ENCODE measurements at places on chromosomes 2 and 18.

DNA sequence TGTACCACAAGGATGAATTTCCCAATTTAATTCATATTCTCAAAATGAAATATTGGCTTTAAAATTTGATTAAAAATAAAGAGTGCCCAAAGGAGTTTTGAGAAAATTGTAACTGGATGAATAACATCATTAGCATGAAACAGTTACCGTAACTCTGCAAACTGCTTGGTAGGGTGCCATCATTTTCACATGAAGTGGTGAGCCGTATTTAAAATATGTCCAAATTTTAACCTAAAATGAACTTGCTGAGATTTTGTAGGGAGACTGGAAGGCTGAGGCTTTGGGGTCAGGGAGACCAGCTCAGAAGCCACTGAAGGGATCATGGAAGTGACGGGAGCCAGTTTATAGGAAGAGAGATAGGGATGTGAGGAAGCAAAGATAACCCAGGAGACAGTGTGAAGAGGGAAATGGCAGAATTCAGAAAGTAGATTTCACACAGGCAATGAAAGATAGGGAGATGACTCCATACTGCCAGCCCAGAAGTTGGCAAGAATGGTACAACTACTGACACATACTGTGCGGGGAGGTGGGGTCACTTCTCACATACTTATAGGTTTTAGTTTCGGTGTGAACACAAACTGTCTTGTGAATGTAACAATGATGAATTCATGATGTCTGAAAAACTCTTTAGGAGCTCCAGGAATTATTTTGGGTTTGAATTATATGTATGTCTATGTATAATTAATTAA lies 53.8 kb downstream of the EFEMP1 start:
- no peak for DNase-seq

- DNase-seq = peak; percentile 79
Measured at GRCh38 chr2:88880441-88880953, 189.0 kb downstream of the RPIA start.

DNA sequence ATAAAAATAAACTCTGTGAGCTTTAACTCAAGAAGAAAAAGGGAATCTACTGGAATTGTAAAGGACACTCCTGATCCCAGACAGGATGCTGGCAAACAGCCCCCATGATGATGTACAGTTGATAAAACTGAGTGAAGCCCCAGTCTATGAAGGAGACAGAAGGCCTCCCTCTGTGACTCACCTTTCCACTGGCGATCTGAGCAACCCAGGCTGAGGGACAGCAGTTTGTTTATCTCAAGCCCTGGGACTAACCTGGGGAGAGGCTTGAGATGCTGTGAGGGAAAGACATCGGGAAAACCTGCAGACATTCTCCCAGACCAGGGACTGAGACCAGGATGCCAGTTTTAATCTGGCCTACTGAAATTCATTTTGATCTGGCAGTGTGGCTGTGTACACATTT lies 104.5 kb upstream of the CDH2 start:
- DNase-seq = no peak

DNA sequence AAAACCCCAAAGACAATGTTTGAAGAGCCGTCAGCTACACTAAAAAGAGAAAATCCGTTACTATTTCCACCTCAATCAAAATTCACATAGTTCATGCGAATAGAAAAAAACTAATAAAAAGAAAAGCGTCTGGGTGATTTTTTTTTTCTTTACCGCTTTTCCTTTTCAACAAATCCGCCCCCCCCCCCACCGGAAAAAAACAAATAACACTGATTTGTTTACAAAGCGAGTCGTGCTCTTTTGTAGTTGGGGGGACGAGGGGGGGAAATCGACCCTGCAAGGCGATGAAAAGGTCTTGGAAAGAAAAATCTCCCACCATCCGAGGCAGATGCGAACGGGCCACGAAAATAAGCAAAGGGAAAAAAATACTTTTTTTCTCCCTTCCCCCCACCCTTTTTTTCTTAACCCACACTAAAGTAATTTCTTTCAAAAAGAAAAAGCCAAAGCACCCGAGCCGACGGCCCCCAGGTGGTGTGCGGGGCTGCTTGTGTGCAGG lies 638 bp downstream of the ZNF521 start:
- DNase-seq = no peak

DNA sequence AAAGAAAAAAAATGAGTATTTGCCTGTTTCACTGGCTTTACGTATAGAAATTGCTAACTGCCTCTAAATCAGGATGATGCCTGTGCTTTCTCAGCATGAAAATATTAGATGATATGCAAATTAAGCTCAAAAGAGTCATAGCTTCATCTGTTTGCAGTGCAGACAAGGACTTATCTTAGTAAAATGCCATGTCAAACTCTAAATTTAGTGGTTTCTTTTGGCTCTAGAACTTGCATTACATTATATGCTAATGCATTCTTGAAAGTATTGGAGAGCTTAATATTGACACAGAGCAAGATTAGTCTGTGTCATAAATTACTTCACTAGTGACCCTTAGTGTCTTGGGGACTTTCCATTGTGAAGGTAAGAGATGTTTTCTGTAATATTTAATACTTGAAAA lies 1109.1 kb upstream of the NRXN1 start:
- no peak for DNase-seq

GRCh38 chr2:127347734-127348392 lies 39.9 kb downstream of the MAP3K2 start:
- no peak for DNase-seq

GRCh38 chr2:190860985-190861680 lies 19.5 kb upstream of the GLS start:
- no peak for DNase-seq

GRCh38 chr2:173045181-173045580 lies 30.5 kb upstream of the MAP3K20 start:
- no peak for DNase-seq

DNA sequence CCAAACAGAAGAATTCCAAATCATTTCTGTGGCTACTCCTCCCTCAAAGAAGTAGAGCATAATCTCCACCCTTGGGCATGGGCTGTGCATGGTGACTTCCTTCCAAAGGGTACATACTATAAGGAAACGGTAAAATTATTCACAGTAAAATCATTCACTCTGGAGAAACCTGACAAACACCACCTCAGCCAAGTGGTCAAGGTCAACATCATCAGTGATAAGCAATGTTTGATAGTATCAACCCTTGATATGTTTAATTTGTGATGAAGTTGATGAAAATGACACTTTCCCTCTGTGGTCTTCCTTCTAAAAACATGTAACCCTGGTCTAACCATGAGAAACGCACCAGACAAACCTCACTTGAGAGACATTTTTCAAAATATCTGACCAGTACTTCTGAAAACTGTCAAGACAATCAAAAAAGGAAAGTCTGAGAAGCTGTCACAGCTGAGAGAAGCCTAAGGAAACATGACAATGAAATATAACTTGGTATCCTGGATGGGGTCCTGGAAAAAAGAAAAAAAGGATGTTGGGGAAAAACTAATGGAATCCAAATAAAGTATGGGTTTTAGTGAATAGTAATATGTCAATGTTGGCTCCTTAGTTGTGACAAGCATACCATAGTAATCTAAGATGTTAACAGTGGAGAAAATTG lies 9.4 kb upstream of the TXNDC2 start:
- peak; percentile 22 for DNase-seq

- no peak for DNase-seq
Measured at GRCh38 chr18:63470751-63471150, 6.0 kb upstream of the SERPINB5 start.

DNA sequence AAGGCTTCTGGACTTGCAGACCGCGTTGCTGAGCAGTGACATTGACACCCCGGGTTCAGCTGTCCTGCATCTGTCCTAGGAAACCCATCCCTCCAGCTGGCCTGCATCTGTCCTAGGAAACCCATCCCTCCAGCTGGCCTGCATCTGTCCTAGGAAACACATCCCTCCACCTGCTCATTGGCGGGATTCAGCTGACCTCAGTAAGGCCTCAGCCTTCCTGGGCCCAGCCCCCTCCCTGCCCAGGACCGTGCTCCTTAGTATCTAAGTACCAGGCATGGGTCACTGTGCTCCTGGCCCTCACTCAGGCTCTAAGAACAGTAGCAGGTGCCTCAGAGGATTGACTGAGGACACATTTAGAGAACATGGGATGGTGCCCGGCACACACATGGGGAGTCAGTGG lies 1.2 kb downstream of the MLPH start:
- no peak for DNase-seq

- DNase-seq = no peak
Measured at GRCh38 chr18:60910534-60910933, 422.7 kb upstream of the CDH20 start.

- no peak for DNase-seq
Measured at GRCh38 chr2:220458051-220458450, 830.6 kb downstream of the SLC4A3 start.

DNA sequence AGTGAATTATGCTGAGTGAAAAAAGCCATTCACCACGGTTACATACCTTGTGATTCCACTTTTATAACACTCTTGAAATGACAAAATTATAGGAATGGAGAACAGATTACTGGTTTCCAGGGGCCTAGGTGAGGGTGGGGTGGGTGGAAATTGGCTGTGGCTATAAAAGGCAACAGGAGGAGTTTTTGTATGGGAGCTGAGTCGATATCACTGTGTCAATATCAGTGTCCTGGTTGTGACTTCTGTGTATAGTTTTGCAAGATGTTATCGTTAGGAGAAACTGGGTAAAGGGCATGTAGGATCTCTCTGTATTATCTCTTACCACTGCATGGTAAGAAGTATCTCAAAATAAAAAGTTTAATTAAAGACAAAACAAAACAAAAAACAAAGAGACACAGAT lies 84.3 kb downstream of the EDAR start:
- DNase-seq = no peak

GRCh38 chr2:20723543-20723942 lies 56.6 kb downstream of the GDF7 start:
- DNase-seq = no peak

GRCh38 chr18:45775241-45775676 lies 50.2 kb upstream of the SIGLEC15 start:
- DNase-seq = peak; percentile 88

DNA sequence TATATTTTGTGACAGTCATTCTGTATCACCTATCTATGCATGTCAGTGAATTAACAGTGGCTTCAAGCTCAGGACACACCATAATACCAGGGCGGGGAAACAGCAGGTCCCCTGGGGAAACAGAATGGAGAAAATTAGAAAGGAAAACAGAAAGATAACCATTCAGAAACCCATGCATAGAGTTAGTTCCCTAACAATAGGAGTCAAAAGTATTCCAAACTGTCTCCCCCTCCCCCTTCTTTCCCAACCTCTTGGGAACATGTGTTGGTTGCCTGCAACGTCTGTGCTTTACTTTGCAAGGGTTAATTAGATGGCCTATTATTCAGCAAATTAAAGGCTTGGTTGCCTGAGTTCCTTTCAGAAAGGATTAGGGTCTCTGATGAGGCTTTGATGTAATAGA lies 176.4 kb downstream of the MYO3B start:
- DNase-seq = no peak

DNA sequence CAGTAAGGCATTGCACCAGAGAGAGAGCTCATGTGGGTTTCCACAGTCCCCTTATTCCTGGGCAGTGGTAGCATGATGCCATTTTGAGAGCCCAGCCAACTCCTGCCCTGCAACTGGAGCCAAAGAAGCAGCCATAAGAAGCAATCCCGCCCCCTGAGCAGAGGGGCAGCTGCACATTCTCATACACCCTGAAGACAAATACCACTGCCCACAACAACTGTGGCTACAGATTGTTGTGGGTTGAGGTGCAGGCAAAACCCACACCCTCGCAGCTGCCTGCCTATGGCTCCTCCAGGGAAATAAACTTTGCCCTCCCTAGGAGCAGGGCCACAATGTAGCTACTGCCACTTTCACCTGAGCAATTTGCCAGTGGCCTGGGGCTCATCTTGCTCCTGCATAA lies 219.4 kb upstream of the NRXN1 start:
- no peak for DNase-seq

- no peak for DNase-seq
Measured at GRCh38 chr2:65545837-65546805, 113.7 kb upstream of the SPRED2 start.

- no peak for DNase-seq
Measured at GRCh38 chr2:228614741-228615140, 433.3 kb upstream of the SPHKAP start.

GRCh38 chr2:149342509-149342908 lies 12.1 kb downstream of the LYPD6 start:
- no peak for DNase-seq

DNA sequence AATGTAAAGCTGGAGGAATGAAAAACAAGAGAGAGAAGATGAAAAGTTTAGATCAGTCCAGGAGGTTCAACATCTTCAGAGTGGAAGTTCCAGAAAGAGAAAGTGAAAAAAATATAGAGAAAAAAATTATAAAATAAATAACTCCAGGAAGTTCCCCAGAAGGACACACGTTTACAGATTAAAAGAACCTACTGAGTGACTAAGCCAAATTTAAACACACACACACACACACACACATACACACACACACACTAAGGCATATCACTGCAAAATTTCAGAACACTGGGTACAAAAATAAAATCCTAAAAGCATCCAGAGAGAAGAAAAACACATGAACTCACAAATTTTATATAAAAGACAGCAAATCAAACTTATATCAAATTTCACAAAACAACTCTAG lies 85.9 kb upstream of the PMAIP1 start:
- no peak for DNase-seq

GRCh38 chr18:63253428-63254372 lies 65.9 kb downstream of the BCL2 start:
- DNase-seq = peak; percentile 84

- DNase-seq = no peak
Measured at GRCh38 chr2:241061275-241061674, 40.8 kb downstream of the MTERF4 start.

DNA sequence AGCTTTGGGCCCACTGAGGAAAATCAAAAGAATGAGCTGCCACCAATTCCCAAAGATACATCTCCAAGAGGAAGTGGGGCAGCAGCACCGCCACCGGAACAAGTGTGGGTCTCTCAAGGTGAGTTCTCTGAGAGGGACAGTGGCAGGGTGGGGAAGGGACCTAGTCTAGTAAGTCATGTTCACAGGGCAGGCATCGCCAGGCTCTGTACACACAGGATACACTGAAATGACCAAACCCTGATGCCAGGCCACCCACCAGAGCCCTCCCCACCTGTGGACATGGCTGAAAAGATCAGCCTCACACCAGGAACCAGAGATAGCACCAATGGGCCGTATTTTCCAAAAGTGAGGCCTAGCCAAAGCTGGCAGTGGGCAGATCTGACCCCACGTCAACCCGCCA lies 108.2 kb upstream of the SMAD2 start:
- no peak for DNase-seq

- peak; percentile 61 for DNase-seq
Measured at GRCh38 chr2:113124181-113124961, 3.0 kb upstream of the IL1RN start.

GRCh38 chr2:227626580-227627151 lies 9.4 kb downstream of the SCYGR4 start:
- DNase-seq = no peak
